ENCODE measurements at places on chromosomes 5 and 9. TPM values are rescaled to one million over a fixed set of nuclear protein-coding genes. Genes with fewer than 3 reads are reported as not detected.

INPP5E gene
- total RNA-seq = 10.3 TPM

DNA sequence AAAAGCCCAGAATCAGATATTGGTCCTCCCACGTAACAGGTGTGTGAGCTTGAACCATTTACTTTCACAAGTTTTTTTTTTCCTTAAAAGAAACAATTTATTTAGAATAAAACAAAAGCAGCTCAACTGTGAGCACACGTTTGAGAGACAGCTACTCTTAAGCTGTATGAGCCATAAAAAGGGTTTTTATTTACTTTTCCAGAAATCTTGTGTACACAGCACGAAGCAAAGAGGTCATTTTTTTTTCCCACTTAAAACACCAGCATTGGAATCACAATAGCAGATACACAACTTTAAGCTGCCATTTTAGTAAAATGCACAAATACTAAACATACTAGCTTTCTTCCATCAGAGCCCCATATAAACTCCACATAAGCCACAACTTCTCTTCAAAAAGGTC lies 44.6 kb downstream of the JAKMIP2 start:
- DNase-seq = no peak

DNA sequence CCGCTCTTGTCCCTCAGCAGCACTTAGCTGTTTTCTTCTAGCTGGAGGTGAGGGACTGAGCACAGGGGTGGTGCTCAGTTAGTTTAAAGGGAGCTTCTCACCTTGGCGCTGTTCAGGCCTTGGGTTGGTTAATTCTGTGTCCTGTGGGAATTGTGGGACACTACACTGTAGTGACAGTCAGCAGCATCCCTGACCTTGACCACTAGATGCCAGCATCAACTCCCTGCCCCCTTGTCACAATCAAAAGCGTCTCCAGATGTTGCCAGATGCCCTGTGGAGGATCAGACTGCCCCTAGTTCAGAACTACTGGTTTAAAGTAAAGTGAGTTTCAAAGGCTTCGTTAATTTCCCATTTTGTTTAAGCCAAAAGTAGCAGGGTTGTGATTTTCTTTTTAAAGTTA lies 65.5 kb upstream of the DMRT3 start:
- DNase-seq = no peak

DNA sequence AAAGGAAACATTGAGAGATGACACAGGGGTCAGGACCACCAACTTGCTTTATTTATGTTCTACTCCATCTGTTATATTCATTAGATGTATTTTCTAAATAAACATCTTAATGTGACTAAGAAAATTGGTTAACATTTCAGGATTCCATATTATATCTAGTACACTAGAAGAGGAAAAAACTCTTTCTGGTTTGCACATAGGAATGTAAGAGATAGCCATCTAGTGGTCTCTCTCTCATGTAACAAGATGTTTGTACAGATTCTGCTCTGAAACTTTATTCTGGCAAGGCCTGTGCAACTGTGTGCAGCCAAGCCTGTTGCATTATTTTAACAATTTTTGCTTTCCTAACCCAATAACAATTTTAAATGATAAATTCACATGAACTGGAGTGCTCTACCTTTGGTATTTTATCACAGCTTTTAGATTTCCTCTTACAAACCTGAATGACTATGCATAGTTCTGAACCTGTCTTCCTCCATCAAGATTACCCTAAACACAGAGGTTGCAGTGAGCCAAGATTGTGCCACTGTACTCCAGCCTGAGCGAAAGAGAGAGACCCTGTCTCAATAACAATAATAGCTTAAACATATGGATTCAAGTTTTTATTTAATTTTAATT lies 148.2 kb downstream of the GIN1 start:
- DNase-seq = no peak

DNA sequence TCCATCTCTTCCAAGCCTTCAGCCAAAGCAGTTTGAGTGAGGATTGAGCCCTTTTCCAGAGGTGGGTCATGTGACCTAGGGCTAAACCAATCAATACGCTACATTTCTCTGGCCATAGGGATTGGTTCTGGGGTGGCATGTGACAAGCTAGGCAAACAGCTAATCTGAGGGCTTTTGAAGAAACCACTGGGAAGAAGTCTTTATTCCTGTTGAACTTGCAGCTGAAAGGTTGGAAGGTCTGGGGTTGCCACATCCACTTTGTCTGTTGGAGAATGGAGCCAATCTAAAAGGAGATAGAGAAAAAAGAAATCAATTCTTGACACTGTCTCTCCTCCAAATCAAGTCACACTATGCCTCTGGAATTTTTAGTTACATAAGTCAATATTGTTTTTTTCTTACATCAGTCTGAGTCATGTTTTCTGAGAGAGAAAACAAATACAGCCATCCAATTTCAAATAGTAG lies 637.8 kb upstream of the WWC1 start:
- DNase-seq = no peak
